ENCODE measurements at places on chromosomes 13 and 19. TPM values are rescaled to one million over a fixed set of nuclear protein-coding genes. Genes with fewer than 3 reads are reported as not detected.

Gene AZU1
- total RNA-seq: not detected

Gene FBXO27
- total RNA-seq: 0.18 TPM

Gene ZNF181
- 3.1 TPM for total RNA-seq

Gene VSTM1
- total RNA-seq: not detected

Gene ADGRE1
- not detected for total RNA-seq

Gene WDR18
- 65.6 TPM for total RNA-seq

Gene KASH5
- total RNA-seq: not detected

Gene CD209
- not detected for total RNA-seq

Gene KIR3DL2
- not detected for total RNA-seq

Gene CALR
- total RNA-seq: 1,902 TPM

Gene DPF1
- 6.6 TPM for total RNA-seq

Data from HFFc6 (cell line).